ENCODE measurements at places on chromosomes 12 and 14.

DNA sequence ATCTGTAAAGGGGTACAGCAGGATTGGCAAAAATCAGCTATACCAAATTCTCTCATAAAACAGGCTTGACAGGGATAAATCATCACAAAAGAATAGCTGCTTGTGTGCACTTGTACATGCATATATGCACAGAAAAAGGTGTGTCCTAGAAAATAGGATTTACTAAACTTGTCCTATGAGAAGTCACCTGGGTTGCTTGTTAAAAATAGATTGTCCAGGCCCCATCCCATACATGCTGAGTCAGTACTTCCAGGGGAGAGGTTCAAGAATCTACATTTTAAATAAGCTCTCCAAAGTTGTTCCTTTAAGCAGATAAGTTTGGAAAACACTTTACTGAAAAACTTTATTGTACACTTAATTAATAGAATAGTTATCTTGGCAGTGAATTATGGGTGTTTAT, 123.1 kb downstream of the ANO6 start:
- DNase-seq: no peak

DNA sequence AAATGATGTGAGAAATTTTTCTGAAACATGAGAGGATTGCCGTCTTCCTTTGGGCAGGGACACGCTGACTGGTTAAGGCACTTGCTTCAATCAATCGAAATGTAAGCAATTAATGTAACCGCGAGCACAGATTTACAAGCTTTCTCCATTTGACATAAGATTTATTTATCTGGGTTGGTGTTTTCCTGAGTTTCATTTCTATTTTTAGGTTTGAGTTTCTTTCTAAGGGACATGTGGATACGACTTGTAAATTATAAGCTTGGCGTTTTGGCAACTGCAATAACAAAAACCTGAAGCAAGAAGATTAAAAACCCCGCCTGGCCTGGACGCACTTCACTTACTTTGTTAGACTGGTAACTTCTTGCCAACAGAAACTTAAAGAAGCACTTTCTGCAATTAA, 20.3 kb upstream of the SINHCAF start:
- DNase-seq: no peak

GRCh38 chr14:89826596-89826995, 127.9 kb downstream of the EFCAB11 start:
- no peak for DNase-seq

- DNase-seq: no peak
Observed at GRCh38 chr12:6703631-6704030, 3.0 kb upstream of the PIANP start.

- no peak for DNase-seq
Observed at GRCh38 chr14:78788467-78789360, 618.5 kb downstream of the NRXN3 start.

DNA sequence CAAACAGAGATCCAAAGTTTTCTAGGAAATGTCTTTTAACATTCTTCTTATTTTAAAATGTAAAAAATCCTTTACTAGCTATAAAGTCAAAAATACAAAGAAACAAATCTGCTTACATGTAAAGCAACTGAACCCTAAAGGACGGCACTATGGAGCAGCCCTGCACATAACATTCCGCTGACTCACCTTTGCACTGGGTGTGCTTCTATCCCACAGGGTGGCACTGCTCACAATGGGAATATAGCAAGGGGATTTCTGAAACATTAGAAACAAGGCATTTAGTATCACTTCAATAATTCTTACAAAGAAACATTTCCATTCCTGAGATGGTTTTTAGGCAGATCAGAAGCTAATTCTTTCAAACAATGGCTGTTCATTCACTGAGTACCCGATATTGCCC, 94.3 kb downstream of the C12orf42 start:
- DNase-seq: no peak

DNA sequence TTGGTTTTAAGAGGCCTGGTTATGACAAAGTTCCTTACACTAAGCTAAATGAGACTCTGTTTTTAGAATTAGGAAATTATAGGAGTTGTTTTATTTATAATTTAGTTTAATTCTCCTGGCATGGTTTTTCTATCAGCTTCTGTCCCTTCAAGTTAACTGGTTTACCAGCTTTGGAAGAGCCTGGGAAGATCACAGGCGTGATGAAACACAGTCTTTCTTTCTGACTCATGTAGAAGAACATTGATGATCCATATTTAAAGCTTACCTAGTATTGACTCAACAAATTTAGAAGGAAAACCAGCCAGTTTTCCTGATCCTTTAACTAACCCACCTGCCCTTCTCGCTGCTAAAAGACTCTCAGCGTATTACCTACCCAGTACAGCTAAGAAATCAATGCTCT, 155.2 kb downstream of the TGFB3 start:
- no peak for DNase-seq

GRCh38 chr14:82223276-82223675, 689.6 kb upstream of the SEL1L start:
- DNase-seq: no peak

DNA sequence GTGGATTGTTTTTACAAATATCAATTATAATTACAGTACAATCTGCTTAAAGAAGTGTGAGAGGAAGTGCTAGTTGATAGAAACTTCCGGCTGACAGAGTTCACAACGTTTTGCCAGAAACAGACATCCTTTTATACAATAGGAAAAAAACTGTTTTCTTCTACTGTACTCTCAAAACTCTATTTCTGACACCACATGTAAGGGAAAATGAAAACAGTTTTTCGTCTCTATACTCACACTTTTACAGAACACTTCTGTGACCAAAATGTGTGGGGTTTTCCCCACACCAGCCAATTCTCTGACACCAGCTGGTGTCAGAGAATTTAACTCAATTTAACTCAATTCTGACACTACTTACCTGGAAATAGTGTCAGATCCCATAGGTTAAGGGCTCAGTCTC, 24.2 kb upstream of the HIF1A start:
- DNase-seq: no peak

- DNase-seq: no peak
Observed at GRCh38 chr12:13562915-13563742, 366.6 kb downstream of the EMP1 start.

DNA sequence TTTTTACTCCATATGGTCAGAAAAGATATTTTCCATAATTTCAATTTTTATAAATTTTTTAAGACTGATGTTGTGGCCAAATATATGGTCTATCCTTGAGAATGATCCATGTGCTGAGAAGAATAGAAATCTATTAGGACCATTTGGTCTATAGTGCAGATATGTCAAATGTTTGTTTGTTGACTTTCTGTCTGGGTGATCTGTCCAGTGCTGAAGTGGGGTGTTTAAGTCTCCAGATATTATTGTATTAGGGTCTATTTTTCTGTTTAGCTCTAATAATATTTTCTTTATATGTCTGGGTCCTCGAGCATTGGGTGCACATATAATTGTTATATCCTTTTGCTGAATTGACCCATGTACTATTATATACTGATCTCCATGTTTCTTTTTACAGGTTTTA, 308.9 kb upstream of the LMO3 start:
- DNase-seq: no peak

DNA sequence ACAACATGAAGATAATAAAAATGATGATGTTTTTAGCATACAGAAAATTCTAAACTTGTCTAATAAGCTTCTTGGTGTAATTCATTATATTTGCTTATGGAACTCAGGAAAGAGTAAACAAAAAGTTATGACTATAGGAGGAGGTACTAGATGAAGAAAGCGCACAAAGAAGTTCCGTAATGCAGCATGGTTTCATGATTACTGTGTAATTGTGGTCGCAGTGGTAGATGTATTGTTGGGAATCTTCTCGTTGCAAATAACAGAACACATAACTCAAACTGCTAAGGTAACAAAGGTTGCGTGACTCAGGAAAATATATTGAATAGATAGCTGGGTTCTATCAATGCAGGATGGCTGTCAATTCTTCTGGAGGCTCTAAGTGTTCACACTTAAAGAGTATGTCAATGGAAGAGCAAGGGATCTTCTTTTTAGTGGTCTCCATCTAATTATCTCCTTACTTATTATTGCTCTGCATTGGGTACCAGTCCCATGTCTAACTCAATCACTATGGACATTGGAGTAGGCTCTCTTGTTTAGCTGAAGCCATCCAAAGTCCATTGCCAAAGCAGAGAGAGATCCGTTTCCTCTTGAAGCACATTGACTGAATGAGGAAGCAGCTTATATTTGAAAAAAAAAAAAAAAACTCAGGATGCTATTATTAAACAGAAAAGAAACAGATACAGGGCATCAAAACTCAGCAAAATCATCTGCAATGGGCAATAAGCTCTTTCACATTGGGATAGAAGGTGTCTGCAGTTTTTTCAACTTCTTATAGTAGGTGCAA, 283.4 kb upstream of the ATP2B1 start:
- no peak for DNase-seq

DNA sequence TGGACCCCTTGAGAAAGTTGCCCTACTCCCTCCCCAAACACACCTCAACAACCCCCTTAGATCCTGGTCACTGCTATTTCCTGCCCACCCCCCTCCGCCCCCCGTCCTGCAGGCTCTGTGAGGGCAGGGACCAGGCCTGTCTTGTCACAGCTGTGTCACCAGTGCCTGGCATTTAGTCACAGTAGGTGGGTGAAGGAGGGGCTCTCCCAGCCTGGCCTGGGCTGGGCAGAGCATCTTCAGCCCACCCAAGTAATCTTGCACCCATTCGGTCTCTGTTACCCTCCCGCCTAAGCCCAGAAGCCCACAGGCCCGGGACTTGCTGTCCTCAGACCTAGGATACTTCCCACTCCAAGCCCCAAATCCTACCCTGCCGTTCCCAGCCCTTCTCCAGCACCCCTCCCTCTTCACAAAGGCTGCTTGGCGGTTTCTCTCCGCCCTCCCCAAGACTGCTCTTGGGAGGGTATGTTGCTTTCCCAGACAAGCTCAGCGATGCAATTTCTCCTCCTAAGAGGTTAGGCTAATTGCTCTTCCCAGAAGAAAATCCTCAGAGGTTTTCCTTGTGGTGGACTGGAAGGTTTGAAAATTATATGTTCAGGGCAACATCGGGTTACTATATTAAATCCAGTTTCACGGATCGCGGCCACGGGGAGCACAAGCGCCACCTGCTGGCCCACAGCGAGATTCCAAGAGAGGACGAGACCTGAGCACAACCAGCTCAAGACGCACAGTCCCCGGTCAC, 50.8 kb upstream of the ZFP36L1 start:
- DNase-seq: peak; percentile 45

- DNase-seq: no peak
Observed at GRCh38 chr12:102197789-102198188, at the start of gene PMCH. Gene PMCH (minus strand): TSS chr12:102197833. CDS start chr12:102197770, 63 bp downstream.

- no peak for DNase-seq
Observed at GRCh38 chr14:30063746-30064145, 136.1 kb upstream of the PRKD1 start.

GRCh38 chr12:53064613-53065436, 14.4 kb downstream of the SPRYD3 start:
- DNase-seq: no peak

GRCh38 chr14:55568618-55569017, 11.4 kb upstream of the KTN1 start:
- no peak for DNase-seq

DNA sequence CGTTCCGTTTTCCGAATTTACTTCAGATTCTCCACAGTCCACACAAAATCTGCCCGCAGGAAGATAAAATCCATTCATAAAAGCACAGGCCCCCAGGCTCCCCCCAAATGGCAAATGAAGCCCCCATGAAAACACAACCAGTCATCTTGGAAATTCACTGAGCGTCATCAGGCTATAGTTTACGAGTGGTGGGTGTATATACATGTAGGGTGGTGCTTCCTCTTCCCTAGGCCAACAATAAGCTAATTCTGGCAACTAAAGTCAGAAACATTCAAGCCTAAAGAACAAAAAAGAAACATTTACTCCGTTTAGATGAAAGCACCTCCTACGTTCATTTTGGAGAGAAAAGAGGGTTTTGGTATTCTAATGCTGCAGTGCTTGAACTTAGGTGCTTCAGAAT, 5.8 kb downstream of the GPR68 start:
- no peak for DNase-seq

DNA sequence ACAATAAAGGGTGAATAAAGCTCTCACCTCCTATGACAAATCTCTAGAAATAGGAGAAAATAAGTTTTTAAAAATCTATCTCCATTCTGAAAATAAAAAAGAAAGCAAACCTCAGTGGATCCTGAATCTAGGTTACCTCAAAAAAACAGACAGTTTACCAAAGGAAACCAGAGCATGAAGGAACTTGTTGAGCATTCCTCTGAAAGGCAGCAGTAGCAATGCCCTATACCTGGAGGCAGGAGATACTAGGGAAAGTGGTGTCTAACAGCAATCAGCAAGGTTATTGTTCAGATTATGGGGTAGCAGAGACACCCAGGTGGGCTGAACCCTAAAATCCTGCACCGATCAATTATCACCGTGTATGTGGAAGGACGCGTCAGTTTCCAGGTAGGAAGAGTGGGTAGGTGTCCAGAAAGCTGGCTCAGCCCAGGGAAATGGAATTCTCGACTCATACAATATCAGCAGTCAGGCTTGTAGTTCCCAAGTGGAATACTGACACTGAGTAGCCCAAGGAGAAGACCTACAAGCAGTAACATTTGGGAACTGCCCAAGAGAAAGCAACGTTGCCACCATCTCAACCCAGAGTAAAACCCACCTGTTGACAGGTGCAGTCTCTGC, 128.3 kb downstream of the ST8SIA1 start:
- no peak for DNase-seq

- DNase-seq: no peak
Observed at GRCh38 chr14:31405599-31406232, 14.6 kb downstream of the HEATR5A start.

- DNase-seq: no peak
Observed at GRCh38 chr14:20412411-20412810, 890 bp downstream of the TEP1 start.

GRCh38 chr14:88785911-88786310, 6.8 kb downstream of the EML5 start:
- DNase-seq: no peak

DNA sequence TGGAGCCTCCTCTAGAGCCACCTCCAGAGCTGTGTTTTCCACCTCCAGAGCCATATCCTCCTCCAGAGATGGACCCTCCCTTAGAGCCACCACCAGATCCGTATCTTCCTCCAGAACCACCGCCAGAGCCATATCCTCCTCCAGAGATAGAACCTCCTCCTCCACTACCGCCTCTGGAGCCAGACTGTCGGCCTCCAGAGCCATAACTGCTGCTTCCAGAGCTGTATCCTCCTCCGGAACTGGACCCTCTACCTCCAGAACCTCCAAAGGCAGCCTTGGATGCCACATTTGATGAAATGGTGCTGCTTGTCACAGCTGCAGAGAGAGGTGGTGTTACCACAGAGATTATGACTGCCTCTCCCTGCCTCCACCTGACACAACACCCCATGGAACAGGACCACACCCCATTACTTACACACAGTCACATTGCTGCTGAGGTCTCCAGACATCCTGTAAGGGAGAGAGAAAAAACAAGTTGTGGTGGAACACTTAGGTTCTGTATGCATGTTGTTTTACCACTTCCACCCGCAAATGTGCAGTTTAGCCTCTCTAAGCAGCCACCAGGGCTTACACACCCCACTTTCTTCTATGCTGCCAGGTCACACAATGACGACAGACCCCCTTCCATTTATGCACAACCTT, 6.8 kb downstream of the KRT2 start:
- DNase-seq: no peak

GRCh38 chr12:45468751-45469615, 253.1 kb downstream of the ANO6 start:
- DNase-seq: no peak

- DNase-seq: no peak
Observed at GRCh38 chr14:104505085-104506074, 74.2 kb upstream of the C14orf180 start.
